ENCODE measurements at places on chromosomes 12 and 14.

- no peak for DNase-seq
Observed at GRCh38 chr12:97813301-97813700, 350.7 kb downstream of the RMST start.

DNA sequence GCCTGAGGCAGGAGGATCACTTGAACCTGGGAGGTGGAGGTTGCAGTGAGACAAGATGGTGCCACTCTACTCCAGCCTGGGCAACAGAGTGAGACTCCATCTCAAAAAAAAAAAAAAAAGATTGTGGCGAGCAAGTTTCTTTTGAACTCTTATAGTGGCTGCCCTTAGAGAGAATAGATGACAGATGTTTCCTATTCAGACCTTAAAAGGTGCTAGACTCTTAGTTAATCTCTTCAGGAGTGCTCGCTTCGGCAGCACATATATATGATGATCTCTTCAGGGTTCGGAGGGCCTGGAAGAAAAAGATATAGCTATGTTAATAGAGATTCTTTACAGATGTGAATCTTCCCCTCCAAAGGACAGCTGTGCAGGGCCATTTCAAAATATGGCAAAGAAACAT lies 73.1 kb upstream of the AMN1 start:
- DNase-seq: no peak

DNA sequence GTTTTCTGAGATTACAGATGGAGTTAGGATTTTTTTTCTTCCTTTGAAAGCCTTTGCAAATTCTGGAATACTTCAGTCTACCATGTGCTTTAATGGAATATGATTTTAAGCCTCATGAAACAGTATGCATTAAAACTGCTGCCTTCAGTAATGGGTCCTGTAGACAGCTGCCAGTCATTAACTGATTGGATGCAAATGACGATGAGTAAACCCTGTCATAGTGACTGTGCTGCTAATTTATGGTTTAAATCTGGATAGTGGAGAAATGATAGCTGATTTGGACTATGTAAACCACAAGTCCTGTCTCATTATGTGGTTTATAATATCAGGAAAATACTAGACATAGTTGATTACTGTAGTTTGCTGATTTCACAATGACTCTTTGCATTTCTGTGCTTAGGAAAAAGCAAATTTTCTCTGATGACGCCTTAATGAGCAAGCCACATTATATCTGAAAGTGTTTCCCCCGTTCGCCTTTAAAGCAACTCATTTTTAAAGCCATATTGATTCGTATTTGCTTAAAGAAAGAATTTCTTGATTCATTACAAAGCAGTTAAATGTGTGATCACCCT lies 217.6 kb downstream of the TMTC2 start:
- no peak for DNase-seq

- DNase-seq: no peak
Observed at GRCh38 chr12:13223179-13223804, 26.8 kb downstream of the EMP1 start.

DNA sequence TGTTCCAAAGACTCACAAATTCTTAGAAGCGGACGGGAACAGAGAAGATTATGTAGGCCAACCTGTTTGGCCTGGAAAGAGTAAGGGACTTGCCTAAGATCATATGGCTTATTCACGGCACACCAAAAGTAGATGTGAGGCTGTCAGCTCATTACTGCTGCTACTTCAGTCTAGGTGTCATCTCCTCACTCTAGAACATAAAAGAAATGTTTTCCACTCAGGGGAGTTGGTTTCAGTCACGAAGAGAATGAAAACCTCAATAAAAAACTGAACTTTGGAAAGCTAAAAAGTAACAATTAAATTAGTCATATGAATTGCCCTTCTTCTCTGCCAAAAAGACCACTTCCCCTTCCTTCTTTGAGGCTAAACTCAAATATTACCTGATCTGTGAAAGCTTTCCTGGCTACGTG lies 658 bp upstream of the CEP128 start:
- no peak for DNase-seq

GRCh38 chr14:100750762-100751699 lies 24.3 kb downstream of the DLK1 start:
- DNase-seq: no peak

GRCh38 chr14:76779221-76780057 lies 18.2 kb downstream of the VASH1 start:
- DNase-seq: no peak

GRCh38 chr12:67062193-67062592 lies 207.0 kb upstream of the CAND1 start:
- DNase-seq: no peak

- DNase-seq: no peak
Observed at GRCh38 chr12:104345234-104346066, 41.9 kb downstream of the EID3 start.

DNA sequence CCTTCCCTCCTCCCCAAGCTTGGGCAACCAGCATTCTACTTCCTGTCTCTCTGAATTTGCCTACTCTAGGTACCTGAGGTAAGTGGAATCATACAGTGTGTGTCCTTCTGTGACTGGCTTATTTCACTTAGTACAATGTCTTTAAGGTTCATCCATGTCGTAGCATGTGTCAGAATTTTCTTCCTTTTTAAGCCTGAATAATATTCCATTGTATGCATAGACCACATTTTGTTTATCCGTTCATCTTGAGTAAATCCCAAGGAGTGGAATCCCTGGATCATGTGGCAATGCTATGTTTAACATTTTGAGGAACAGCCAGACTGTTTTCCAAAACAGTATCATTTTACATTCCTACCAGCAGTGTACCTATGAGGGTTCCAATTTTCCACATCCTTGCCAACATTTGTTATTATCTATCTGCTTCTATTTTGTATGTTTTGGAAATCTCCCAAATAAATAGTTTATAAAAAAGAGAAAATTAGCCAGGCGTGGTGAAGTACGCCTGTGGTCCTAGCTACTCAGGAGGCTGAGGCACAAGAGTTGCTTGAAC lies 12.4 kb downstream of the HSP90AA1 start:
- no peak for DNase-seq

- DNase-seq: no peak
Observed at GRCh38 chr14:50839048-50839447, 8.1 kb upstream of the NIN start.

DNA sequence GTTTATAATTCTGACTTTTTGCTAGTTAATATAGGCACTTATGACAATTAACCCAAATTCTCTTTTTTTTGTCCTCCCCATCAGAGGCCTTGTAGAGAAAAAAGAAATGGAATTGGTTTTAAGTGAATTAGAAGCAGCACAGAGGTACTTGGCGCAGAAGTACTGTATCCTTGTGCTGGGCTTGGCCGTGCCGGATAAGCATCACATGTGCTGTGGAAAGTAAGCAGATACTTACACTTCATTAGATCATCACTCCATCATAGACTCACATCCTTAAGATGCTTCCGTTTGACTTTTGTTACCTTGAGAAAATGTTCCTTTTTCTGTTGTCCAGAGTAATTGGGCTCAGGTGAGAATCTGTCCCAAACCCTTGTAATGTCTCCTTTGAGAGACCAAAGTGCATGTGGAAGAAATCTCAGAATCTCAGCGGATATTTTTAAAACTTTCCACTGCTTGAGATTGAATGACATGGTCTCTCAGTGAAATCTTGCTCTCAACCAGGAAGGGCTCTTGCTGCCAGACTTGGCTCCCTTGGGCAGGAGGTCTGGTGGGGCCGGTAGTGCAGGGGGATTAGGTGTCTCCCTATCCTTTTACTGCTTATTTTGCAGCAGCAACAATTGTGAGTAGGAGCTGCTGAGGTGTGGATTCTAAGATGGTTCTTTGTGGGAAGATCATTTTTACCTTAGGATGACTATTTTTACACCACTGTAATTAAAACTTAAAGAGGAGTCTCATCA lies 24.8 kb downstream of the PPP1R36 start:
- no peak for DNase-seq

DNA sequence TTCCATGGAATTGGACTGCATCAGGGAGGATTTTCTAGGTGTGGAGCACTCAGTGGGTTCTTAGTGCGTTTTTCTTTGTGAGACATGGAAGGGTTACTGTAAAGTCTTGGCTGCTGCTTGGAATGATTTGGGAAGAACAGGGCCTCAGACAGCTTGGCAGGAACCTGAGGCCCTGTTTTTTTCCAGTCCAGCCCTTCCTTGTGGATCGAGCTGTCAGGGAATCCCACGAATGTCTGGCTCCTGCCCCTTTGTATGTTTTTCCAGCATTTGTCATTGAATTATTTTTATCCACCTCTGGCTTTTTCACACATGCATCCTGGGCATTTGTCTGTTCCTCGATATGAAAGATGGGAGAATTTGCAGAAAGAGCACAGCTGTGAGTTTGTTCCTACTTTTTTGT lies 158.5 kb downstream of the TGFB3 start:
- DNase-seq: no peak

DNA sequence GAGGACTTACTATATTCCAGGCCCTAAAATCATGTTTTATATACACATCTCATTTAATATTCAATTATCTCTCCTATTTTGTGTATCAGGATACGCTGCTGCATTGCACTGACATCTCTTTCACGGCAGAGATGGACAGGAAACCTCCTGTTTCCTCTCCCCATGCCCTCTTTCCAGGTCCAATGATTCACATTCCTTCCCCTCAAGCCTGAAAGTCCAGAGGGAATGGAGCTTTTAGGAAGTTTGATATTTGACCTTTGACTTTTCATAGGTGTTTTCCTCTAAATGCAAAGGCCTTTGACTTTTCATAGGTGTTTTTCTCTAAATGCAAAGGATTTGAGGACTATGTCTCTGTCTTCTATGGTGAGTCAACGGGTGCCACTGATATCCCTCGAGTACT lies 89.5 kb downstream of the STON2 start:
- DNase-seq: no peak

DNA sequence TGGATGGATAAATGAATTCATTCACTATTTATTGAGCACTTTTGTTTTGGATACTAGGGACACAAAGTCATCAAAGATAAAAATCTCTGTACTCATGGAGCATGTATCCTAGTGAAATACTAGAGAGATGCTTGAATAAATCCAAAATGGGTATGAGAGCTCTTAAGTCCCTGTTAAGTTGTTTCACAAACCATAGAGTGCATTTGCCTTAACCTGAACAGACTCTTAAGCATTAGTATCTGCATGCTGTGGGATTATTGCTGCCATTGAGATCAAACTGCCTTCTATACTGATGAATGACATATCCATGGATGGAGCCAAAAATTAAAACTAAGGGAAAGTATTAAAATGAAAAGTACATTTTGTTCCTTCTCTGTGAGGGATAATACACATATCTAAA lies 206.5 kb upstream of the KRR1 start:
- no peak for DNase-seq

- no peak for DNase-seq
Observed at GRCh38 chr12:21392384-21392783, 19.7 kb downstream of the IAPP start.

DNA sequence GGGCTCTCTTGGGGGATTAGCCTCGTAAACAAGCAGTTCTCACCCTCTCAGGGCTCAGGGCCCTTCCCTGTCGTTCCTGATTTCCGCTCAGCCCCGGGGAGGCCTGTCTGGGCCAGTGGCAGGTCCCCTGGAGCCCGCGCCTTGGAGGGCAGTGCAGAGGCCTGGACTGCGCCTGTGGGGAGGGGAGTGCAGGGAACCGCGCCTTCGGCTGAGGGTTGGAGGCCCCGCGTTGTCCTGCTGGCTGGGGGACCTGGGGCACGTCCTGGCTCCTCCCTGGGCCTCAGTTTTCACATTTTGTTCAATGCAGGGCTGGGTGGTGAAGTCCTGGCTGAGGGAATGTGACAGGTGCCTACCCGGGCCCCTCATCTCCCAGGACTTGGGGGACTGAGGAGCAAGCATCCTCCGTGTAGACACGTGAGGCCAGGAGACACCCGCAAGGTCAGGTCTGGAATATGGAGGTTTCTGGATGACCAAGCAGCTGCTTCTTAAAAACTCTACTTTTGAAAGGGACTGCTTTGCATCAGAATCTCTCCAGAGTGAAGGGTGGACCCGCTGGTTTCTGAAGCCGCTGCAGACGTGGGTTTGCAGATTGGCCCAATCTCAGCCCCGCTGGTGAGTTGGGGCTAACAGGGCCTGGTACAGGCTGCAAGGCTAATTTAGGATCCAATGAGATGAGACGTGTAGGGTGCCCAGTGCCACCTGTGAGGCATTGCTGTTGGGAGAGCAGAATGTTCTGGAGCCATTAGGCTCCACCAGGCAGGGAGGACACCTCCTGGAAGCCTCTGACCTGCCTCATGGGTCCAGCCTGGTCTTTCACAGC lies 80.2 kb downstream of the KIF26A start:
- DNase-seq: no peak

GRCh38 chr14:72416892-72417291 lies 477.0 kb downstream of the DPF3 start:
- no peak for DNase-seq

- no peak for DNase-seq
Observed at GRCh38 chr14:64732536-64733120, 28.4 kb downstream of the PLEKHG3 start.

- DNase-seq: no peak
Observed at GRCh38 chr14:64620910-64621309, 71.1 kb downstream of the PPP1R36 start.

DNA sequence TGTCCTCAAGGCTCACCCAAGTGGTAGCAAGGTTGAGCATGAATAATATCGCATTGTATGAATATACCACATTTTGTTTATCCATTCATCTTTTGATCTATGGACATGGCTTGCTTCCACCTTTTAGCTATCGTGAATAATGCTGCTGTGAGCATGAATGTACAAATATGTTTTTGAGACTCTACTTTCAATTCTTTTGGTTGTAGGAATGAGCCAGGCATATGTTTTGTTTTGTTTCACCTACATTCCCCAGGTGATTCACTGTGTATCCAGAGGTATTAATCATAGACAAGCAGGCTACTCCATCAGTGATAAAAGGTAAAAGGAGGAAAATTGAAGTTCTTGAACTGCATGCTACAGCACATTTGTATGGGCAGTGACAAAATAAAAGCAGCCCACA lies 35.8 kb downstream of the CDKL1 start:
- no peak for DNase-seq

DNA sequence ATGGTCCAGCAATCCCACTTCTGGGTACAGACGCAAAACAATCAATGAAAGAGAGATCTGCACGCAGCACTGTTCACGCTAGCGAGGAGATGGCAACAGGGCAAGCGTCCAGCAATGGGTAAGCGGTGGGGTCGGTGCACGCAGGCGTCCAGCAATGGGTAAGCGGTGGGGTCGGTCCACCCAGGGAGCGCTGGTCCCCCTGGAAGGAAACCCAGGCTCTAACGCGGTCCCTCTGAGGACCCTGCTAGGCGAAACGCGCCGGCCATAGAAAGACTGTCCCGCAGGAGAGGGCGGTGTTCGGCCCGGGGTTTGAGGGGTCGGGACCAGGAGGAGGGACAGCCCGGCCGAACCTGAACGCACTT lies 618 bp upstream of the PGAM5 start:
- no peak for DNase-seq

GRCh38 chr12:51359851-51360250 lies 13.4 kb upstream of the CELA1 start:
- DNase-seq: no peak

DNA sequence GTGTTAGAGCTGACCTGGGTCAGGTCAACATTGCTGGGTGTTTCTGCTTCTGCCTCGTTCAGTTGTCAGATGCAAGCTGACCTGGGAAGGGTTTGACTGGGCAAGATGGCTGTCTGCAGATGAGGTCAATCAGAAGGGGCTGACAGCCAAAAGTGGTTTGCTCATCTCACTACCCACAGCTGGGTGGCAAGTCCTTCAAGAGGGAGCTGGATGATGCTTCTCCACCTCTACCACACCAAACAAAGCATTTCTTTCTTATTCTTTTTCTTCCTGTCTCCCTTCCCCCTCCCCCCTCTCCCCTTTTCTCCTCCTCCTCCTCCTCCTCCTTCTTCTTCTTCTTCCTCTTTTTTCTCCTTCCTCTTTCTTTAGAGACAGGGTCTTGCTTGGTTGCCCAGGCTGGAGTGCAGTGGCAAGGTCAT lies 268.2 kb upstream of the PLEKHG7 start:
- no peak for DNase-seq

GRCh38 chr12:24378548-24379407 lies 429.3 kb upstream of the SOX5 start:
- no peak for DNase-seq
